ENCODE measurements at places on chromosomes 16 and 17.

DNA sequence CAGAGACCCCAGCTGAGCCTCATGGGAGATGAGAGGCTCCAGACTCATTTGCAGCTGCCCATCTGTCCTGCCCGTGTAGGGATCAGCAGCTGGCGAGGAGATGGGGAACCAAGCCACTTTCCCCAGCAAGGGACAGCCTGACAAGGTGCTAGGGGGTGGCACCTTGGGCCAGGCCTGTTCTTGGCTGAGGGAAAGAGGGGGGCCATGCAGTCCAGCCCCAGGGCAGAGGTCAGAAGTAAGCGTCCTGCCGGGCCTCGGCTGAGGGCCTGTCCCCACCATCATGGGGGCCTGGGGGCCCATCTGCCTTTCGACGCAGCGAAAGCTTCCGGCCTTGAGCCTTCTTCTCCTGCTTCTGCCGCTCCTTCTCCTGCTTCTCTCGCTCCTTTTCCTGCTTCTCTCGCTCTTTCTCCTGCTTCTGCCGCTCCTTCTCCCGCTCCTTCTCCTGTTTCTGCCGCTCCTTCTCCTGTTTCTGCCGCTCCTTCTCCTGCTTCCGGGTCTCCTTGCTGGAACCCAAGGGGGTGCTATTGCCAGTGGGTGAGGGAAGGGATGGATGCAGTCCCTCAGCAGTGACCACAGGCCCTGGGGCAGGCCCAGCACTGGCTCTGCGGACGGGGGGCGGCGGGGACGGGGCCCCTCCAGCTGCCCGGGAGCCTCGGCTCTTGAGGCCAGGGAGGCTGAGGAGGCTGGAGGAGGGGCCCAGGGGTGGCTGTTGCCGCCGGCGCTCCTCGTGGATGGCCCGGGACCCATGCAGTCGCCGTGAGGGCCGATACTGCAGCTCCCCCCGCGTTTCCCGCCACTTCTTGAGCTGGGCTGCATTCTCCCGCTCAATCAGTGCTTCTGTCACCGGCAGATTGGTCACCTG lies 2.8 kb upstream of the CD2BP2 start:
- DNase-seq, result no peak

- DNase-seq, result no peak
Observed at GRCh38 chr16:55476625-55477533, 2.1 kb upstream of the MMP2 start.

DNA sequence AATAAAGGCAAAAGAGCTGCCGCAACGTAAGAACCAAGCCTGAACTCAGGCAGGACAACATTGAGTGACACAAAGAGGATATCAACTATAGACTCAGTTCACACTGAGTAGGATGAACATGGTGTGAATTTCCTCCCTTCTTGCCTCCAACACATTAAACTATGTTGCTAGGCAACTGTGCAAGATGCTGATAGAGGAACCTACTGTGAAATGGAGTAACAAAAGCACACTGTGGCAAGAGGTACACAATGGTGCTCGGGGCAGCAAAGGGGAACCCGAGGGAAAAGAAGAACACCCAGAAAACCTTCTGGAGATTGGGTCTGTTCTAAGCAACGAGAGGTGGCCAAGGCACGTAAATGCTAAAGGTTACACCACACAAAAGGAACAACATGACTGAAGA lies 34.1 kb downstream of the GRB2 start:
- DNase-seq, result no peak

GRCh38 chr17:1267471-1267943 lies 2.7 kb upstream of the BHLHA9 start:
- no peak for DNase-seq

DNA sequence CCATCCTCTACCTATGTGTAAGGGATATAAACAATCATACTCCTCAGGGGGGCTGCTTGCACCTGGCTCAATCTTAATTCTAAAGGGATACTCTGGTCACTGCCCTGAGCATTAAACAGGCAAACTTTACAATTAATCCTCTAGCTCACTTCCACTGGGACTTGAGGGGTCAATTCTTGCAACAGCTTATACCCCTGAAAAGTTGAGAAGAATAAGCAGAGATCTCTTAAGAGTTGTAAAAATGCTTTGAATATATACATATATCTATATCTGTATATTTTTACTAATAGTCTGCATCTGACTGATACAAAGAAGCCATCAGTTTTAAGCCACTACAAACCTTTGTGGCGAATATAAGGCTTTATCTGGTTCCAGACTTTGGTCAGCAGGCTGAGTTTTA lies 19.6 kb downstream of the HEATR6 start:
- no peak for DNase-seq

DNA sequence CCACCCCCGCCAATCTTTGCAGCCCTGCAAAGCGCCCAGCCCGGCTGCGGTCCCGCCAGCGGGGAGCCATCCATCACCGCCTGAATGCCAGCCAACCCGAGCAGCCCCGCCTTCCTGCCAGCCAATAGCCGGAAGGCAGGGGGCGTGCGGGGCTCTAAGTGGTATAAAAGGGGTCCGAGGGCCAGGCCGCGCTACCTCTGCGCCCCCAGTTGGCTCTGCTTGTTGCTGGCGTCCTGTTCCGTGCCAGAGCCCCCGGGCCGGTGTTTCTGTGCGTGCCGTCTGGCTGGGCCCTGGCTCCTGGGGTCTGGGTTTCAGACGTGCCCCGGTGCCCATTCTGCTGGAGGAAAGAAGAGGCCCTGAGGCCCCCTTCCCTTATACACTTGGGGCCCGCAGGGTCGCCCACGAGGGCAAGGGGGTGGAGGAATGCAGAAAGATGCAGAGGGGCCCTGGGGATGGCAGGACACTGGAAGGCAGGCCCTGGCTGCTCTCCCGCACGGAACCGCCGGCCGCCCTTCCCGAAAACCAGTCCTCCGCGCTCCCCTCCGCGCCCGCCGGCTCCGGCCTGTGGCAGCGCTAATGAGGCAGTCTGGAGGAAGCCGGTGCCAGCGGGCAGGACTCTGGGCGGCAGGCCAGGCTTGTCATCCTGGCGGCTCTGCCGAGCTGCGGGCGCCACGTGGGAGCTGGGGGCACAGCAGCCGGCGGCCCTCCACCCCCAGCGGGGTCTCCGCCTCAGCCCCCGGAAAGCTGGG lies 14.0 kb downstream of the COPZ2 start:
- no peak for DNase-seq

DNA sequence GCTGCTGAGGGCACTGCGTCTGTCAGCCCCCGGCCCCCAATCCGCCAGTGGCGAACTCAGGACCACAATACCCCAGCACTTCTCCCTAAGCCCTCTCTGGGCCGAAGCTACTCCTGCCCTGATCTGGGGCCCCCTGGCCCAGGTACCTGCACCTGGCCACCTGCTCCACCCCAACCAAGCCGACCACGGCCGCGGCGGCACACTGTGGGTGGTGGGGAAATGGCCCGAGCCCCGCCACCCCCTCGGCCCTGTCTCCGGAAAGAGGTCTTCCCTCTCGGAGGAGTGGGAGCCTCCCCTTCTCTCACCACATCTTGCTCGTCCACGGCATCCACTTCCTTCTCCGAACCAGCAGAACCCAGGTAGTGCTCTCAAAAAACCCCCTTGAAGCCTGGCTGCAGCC lies 3.4 kb upstream of the FBRS start:
- no peak for DNase-seq

DNA sequence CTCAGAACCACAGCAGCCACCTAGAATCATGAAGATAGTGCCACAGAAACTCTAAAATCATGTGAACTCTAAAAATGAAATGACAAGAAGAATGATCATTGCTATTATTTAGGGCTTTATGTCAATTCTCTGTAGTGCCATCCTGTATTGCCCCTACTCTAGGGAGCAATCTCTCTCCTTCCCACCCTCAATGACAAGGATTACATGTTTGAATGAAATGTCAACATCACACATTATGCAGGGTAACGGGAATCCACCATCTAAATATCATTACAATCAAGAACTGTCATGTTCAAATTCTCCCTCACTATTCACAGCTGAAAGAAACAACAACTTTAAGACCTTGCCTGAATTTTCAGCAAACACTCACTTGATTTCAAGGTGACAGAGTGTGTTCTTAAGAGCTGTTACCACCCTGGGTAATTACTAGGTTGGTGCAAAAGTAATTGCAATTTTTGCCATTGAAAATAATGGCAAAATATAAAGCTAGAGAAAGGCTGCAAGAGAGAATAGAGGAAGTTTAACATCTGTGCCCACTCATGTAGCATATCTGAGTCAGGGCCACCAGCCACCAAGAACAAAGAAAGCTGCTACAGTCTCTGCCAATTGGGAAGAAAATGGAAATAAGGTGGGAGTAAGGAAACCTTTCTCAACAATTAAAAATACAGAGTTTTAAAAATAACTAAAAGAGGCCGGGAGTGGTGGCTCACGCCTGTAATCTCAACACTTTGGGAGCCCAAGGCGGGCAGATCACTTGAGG lies 112.8 kb upstream of the PSMD7 start:
- DNase-seq, result no peak

GRCh38 chr16:86133847-86134375 lies 234.9 kb downstream of the IRF8 start:
- DNase-seq, result no peak

DNA sequence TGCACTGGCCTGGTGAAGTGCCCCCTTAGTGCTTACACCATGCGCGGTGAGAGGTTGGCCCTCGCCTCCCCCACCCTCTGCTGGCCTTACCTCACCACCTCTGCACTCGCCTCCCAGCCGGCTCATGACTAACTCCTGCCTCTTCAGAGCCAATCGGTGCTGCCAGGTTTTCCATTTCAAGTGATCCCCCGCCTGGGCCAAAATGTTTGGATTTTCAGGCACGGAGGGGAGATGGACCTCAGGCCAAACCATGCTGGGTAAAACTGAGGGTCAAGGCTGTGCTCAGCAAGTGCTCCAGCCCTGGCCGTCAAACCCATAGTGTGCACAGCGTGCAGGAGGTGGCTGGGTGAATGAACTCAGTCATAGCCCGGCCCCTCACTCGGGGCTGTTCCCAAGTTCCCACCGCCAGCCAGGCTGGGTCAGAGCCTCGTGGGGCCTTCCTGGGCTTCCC lies 175.4 kb downstream of the SEC14L1 start:
- DNase-seq, result no peak

DNA sequence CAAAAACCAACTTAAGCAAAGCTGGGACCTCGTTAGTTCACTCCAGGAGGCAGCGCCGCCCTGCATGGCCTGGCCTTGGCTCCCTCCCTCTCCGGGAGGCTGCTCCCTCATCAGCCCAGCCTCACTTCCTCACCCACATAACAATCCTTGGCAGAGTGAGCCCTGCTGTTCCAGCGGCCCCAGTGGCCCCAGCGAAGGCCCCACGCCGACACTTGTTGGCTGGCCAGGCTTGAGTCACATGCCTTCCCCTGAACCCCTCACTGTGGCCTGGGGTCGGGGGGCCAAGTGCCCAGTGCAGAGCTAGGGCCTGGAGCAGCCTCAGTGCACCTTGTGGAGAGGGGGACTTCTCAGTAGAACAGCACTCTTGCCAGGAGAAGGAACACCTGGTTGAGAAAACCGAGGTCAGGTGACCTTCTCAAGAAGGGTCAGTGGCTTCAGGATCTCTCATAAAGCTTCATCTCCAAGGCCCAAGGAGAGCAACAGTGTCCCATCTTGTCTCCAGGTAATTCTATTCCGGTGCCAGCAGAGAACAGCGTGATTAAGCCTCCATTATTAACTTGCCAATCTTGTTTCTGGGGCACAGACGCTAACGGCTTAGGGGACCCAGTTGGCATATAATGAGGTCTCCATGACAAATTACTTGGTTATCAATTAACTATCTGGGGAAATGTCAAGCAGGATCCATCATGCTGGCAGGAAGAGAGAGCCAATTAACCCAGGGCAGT lies 26.8 kb downstream of the ENDOV start:
- no peak for DNase-seq

GRCh38 chr16:79451196-79451816 lies 149.2 kb downstream of the MAF start:
- DNase-seq, result no peak

- DNase-seq, result peak; percentile 100
Observed at GRCh38 chr16:75305364-75306098, 54.1 kb upstream of the BCAR1 start.

DNA sequence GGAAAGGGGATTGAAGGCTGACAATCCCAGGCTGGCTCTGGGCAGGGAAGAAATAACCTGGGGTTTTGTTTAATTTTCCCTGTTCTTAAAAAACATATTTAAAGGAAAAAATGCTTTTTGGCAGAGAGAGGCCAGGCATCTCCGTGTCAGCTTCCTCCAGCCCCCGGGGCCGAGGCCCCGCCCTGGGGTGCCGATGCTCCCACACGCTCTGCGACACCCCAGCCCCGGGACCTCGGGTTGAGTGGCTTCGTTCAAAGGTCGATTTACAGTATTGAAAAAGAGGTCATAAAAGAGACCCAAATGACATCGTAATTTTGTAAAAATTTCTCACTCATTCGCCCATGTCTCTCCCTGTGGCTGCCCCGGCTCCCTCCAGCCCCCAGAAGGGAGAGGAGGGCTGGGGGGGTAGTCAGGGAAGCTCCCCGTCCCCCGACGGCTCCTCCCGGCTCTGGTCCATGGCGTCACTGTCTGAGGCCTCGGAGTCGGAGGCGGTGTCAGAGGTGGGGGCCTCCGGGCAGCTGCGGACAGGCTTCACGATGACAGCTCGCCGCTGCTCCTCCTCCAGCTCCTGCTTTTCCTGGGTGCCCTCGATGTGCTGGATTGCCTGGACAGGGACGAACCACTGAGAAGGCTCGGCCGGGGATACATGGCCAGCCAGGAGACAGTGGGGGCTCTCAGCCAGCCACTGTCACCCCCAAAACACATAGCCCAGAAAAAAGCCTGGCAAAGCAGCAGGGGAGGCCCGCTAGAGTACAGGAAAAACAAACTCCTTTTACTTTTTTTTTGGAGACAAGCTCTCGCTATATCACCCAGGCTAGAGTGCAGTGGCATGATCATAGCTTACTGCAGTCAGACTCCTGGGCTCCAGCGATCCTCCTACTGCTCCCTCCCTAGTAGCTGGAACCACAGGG lies 14.9 kb downstream of the TFAP4 start:
- no peak for DNase-seq

- DNase-seq, result no peak
Observed at GRCh38 chr17:77212833-77213777, 72.3 kb downstream of the SEC14L1 start.

DNA sequence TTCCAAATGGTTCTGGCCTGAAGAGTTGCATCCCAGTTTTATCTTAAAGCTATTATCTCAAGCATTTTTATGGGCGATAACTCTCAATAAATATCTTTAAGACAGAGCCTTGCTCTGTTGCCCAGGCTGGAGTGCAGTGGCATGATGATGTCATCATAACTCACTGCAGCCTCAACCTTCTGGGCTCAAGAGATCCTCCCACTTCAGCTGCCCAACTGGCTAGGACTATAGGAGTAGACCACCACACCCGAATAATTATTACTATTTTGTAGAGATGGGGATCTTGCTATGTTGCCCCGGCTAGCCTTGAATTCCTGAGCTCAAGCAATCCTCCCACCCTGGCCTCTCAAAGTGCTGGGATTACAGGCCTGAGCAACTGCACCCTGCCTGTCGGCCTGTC lies 26.1 kb upstream of the CYTH1 start:
- no peak for DNase-seq

DNA sequence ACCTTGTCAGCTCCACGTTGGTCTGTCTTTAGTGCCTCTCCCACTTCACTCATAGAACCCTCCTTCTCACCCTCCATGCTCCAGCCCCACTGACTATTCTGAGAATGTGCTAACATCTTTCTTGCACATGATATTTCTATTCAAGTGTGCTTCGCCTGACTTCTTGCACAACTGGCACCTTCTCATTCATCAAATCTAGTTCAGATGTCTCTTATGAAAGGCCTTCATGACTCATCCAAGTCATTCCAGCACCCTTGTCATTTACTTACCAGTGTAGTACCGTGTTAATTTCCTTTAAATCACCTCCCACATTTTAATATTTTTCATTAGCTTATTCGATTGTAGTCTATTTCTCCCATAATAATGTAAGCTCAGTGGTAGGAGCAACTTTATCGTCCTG lies 197.8 kb upstream of the PIRT start:
- no peak for DNase-seq

- no peak for DNase-seq
Observed at GRCh38 chr17:77364381-77364911, 223.7 kb downstream of the SEC14L1 start.

GRCh38 chr17:42585353-42585752 lies 7.8 kb upstream of the PSMC3IP start:
- DNase-seq, result no peak
